ENCODE measurements at places on chromosomes 3 and 15.
A peak's percentile ranks its signal among the peaks of the same experiment; 100 is the strongest.

GRCh38 chr3:61985020-61985419 is 388.3 kb downstream of the FEZF2 start:
- no peak for DNase-seq

GRCh38 chr3:1200371-1200770 is 107.5 kb downstream of the CNTN6 start:
- DNase-seq, result no peak

DNA sequence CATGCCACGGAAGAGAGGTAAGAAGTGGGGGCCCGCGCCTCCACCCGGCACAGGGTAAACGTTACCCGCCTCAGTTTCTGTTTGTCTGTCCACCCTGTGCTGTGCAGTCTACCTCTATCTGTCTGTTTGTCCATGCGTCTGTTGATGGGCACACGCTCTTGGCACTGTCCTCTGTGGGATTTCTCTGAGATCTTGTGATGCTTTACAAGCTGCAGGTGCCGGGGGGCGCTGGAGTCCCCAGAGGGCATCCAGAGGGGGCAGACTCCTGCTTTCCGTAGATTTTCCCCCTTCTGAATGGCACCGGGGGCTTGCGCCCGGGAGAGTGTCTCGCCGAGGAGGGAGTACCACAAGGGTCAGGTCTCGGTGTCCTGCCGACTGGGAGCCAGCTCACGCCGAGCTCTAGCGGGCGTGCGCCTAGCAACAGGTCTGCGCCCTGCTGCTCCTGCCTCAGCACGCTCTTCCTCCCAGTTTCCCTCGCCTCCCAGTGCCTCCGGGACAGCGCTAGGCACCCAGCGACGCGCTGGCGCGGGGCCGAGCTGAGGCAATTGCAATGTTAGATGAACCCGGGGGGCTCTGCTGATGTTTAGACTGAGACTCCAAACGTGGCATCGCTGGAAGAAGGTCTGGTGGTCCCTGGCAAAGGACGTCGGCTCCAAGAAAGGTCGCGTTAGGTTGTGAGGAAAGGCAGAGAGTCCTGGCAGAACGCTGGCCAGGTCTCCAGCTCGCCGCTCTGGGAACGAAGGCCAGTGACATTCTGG is 667 bp downstream of the CEMIP start:
- DNase-seq, result no peak

DNA sequence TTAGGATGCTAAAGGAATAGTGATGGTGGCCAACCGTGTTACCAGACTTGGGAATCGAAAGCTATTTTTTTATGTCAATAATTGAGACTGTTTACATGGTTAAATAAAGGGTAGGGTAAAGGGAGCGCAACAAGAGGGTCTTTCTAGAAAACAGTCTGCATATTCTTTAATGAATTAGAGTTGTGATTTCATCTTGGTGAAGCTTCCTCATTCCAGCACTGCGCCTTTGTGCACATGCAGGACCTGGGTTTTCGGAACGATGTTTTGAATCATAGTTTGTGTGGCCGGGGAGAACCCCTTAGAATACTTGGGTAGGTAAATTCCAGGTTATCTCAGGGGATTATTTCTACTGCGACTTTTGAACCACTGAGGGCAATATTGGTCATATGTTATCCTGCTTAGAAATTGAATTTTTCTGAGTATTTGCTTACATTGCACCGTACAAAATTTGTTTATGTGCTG is 1.3 kb downstream of the PIK3CA start:
- DNase-seq, result peak; percentile 11

DNA sequence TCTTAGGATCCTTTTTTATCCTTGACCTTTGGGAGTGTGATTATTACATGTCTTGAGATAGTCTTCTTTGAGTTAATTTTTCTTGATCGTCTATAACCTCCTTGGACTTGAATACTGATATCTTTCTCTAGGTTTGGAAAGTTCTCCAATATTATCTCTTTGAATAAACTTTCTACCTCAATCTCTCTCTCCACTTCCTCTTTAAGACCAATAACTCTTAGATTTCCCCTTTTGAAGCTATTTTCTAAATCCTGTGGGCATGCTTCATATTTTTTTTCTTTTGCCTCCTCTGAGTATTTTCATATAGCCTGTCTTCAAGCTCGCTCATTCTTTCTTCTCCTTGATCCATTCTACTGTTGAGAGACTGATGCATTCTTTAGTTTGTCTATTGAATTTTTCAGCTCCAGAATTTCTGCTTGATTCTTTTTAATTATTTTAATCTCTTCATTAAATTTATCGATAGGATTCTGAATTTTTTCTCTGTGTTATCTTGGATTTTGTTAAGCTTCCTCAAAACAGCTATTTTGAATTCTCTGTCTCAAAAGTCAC is 12.1 kb downstream of the USF3 start:
- DNase-seq, result no peak

DNA sequence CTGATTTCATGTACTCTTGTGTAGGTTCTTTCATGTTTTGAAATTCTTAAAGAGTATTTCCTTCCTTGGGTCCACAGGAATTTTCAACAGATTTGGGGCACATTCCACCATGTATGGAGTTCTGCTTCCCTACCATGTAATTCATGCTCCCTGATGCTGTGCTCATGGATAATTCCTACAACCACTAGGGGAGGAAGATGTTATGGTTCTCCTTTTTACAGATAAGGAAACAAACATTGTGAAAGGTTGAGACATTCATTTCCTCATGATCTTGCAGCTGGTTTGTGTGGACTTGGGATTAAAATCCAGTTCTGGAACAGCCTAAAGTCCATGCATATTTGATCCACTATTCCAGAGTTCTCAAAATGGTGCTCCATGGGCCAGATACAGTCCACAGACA is 174.9 kb upstream of the FRMD4B start:
- DNase-seq, result no peak

GRCh38 chr3:51401735-51402134 is 10.7 kb downstream of the RBM15B start:
- DNase-seq, result no peak

- no peak for DNase-seq
Observed at GRCh38 chr15:66852064-66852905, 150.2 kb downstream of the SMAD6 start.

- DNase-seq, result no peak
Observed at GRCh38 chr15:68310178-68310803, 32.7 kb downstream of the FEM1B start.

DNA sequence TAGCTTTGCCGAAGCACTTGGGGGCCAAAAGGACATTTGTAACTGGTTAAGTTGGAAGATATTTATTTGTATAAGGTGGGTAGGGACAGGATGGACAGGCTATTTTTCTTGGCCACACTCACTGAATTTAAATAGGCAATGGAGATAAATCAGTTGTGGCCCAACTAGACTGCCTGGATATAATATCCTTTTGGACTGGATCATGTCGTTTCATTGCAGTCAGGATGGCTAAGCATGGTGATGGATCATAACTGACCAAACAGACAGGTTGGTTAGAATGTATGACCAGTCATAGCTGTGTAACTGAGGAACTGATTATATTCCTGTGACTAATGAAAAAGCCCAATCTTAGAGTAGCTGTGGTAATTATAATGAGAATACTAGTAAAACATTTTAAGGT is 284.0 kb downstream of the LPP start:
- no peak for DNase-seq

DNA sequence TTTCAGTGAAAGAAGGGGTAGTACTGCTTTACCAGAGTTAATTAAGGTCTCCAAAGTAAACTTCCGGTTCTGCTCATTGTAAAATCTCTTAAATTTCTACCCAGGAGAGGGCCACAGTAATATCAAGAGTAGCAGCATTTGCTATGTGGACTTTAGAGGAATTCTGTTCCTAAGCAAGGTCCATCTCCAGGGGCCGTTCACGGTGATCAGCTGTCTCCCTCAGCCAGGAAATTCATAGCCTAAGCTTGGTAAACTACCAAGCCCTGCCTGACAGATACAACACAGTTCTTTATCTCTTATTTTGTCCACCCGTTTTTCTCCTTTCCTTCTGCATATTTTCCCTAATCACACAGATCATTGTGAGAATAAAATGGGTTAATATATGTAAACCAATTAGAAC is 2.3 kb downstream of the DUT start:
- DNase-seq, result no peak

- DNase-seq, result no peak
Observed at GRCh38 chr3:44330444-44330843, 8.1 kb upstream of the TCAIM start.

DNA sequence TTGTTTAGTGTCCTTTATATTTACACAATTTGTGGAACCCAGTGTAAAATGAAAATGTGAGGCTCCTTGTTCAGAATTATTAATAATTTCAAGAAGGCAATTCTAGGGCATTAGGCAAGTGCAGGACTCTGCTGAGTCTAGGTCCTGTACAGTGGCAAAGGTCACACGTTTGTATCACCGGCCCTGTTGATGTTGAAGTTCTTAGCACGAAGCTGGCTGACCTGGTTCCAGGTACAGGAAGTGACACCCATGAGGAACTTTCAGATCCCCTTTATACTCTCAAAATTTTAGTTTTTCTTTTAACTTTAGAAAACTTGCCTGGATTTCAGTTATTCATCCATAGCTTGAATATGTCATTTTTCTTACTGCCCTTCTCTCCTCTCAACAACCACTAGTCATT is 349.4 kb downstream of the CNTN6 start:
- no peak for DNase-seq

DNA sequence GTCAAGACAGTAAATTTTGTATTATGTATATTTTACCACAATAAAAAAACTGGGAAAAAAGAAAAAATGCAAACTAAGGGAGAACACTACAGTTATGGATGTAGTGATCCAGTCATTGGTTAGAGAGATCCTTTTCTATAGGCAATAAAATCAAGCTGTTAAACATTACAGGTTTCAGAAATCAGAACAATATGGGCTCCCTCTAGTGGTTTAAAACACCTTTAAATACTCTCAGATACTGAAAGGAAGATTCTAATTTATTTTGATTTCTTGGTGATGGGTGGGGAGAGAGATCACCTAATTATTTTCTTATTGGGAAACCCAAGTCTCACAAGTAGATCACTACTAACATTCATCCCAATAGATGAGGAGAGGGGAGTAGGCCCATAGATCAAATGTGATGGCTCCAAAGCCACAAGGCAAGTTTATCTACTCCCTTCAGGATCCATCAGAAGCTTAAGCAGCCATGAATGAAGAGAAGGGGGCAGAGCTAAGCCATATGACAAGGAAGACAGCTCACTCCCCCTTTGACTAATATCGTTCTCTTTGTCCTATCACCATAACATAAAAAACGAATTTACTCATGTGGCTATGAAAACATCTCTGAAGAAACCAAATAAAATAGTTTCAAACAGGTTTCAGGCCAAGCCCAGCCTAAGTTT is 118.6 kb downstream of the ANO10 start:
- DNase-seq, result no peak

DNA sequence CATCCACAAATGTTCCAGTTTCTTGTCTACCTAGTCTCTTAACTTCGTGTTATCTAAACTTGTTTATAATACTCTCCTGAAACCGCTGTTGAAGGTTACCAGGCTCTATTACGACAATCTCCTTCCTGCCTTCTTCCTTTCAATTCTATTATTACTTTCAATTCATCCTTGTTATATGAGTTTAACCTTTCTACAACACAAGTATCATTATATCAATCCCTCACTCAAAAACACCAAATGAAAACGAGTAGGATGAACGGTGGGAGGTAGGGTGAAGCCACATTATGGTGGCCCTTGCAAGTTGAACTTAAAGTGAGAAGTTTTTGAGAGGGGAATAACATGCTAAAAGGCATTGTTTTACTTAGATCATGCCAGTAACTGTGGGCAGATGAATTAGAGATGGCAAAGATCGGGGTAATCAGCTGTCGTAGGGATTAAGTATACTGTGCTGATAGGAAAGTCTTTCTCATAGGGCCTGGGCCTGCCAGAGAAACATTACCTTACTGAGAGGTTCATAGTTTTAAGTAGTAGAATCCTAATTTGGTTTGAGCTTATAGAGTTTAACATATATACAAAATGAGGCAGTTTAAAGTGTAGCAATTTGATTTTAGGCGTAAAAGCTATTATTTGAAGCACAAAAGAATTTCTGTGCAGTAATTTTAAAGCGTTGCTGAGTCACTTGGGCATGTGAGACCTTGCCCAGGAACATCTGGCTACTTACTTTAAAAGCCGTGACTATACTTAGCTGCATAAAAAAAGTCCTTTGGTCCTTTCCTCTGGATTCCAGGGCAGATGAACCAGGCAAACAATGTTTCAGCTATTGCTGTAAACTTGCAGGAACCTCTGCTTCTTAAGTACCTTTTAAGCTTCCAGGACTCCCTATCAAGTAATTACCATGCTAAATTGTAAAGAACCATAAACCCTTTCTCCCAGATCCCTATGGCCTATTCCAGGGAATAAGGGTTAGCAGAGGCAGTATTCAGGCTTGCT is 3.3 kb upstream of the CEP97 start:
- DNase-seq, result peak; percentile 7

DNA sequence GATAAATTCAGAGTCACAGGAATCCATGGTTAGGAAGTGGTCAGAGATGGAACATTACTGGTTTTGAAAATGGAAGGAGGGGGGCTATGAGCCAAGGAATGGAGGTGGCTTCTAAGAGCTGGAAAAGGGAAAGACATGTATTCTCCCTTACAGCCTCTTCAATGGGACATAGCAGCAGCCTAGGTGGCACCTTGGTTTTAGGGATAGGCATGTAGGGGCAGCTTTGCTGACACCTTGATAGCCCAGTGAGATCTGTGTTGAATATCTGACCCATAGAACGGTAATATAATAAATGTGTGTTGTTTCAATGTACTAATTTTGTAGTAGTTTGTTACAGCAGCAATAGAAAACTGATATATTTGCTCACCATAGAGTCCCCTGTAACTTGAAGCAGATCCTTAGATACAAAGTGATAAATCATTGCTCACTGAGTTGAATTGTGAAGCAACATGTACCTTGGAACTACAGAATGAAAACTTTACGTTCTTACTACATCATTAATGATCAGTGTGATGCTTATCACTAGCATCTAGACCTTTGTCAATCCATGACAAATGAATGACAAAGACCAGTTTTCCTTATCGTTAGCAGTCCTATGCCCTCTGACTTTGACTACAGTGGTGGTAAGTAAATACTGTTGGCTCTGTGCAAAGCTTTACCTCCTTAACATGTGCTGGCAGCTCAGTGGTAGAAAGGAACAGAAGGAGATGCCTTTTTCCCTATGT is 53.8 kb downstream of the TMEM45A start:
- DNase-seq, result no peak

GRCh38 chr3:129824926-129825541 is 68.5 kb downstream of the TMCC1 start:
- peak; percentile 9 for DNase-seq

- no peak for DNase-seq
Observed at GRCh38 chr3:147393261-147393942, 12.9 kb downstream of the ZIC4 start.

DNA sequence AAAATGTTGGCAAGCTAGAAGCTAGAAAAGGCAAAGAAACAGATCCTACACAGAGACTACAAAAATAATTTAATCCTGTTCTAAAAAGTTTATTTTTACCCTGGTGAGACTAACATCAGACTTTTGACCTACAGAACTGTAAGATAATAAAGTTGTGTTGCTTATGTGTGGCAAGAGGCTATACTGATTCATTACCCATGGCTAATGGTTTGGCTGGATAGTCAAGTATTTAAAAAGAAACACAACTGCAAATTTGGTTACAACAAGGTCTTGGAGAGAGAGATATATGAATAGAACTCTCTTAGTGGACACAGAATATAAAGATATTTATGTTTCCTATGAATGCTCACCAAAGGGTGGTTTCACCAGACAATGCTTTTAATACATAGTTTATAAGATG is 364.2 kb upstream of the PLSCR5 start:
- DNase-seq, result no peak

- DNase-seq, result no peak
Observed at GRCh38 chr15:74782259-74783071, 585 bp downstream of the CSK start.

GRCh38 chr3:65126527-65127410 is 439.0 kb upstream of the ADAMTS9 start:
- no peak for DNase-seq

GRCh38 chr3:159852821-159853505 is 135.7 kb upstream of the IL12A start:
- DNase-seq, result no peak
